ENCODE measurements at places on chromosomes 13 and 19. TPM values are rescaled to one million over a fixed set of nuclear protein-coding genes. Genes with fewer than 3 reads are reported as not detected.

- H3K36me3 ChIP-seq, result peaks cover 30% of the 10 kb centered on the region
- peak overlapping the region; percentile 31 for H3K27ac ChIP-seq
- no peaks in the 10 kb centered on the region for H3K27me3 ChIP-seq
- ATAC-seq, result peak; percentile 57
Measured at GRCh38 chr13:45257638-45258333, 56.9 kb upstream of the KCTD4 start.

Gene OR7C1
- not detected for total RNA-seq

GRCh38 chr13:34303346-34303745, 485.4 kb downstream of the RFC3 start:
- ATAC-seq, result no peak
- H3K27me3 ChIP-seq, result peaks cover 3% of the 10 kb centered on the region
- no peak overlapping the region for H3K27ac ChIP-seq
- H3K4me1 ChIP-seq, result no peaks in the 10 kb centered on the region
- H3K4me3 ChIP-seq, result no peak overlapping the region
- no peaks in the 10 kb centered on the region for H3K36me3 ChIP-seq

- peaks cover 23% of the 10 kb centered on the region for H3K36me3 ChIP-seq
- H3K27ac ChIP-seq, result peak overlapping the region; percentile 99
- H3K4me3 ChIP-seq, result peak overlapping the region; percentile 99
- peaks cover 32% of the 10 kb centered on the region for H3K4me1 ChIP-seq
- ATAC-seq, result no peak
Measured at GRCh38 chr13:27446986-27447583, 3.3 kb downstream of the MTIF3 start.

- no peaks in the 10 kb centered on the region for H3K36me3 ChIP-seq
- no peak overlapping the region for H3K4me3 ChIP-seq
- no peak overlapping the region for H3K27ac ChIP-seq
Measured at GRCh38 chr13:60327511-60327910, 69.5 kb upstream of the TDRD3 start.

Gene CYP4F8
- total RNA-seq, result not detected

- H3K4me3 ChIP-seq, result no peak overlapping the region
- H3K27ac ChIP-seq, result no peak overlapping the region
- peaks cover 38% of the 10 kb centered on the region for H3K36me3 ChIP-seq
- H3K4me1 ChIP-seq, result peaks cover 5% of the 10 kb centered on the region
Measured at GRCh38 chr19:38399081-38399480, 3.8 kb upstream of the FAM98C start.

GRCh38 chr13:40666933-40667621, 636 bp upstream of the FOXO1 start:
- peak; percentile 28 for ATAC-seq
- no peaks in the 10 kb centered on the region for H3K27me3 ChIP-seq
- H3K27ac ChIP-seq, result peak overlapping the region; percentile 85
- peak overlapping the region; percentile 96 for H3K4me3 ChIP-seq
- peaks cover 31% of the 10 kb centered on the region for H3K36me3 ChIP-seq

Gene ZNF254
- total RNA-seq, result 9.6 TPM

GRCh38 chr19:34232566-34233481, 21.5 kb upstream of the GARRE1 start:
- peaks cover 27% of the 10 kb centered on the region for H3K36me3 ChIP-seq
- no peaks in the 10 kb centered on the region for H3K27me3 ChIP-seq
- ATAC-seq, result peak; percentile 91
- H3K4me3 ChIP-seq, result peak overlapping the region; percentile 69
- H3K27ac ChIP-seq, result peak overlapping the region; percentile 77

- peaks cover 9% of the 10 kb centered on the region for H3K36me3 ChIP-seq
- ATAC-seq, result peak; percentile 23
- no peaks in the 10 kb centered on the region for H3K4me1 ChIP-seq
- H3K4me3 ChIP-seq, result no peak overlapping the region
- no peaks in the 10 kb centered on the region for H3K27me3 ChIP-seq
Measured at GRCh38 chr13:113950451-113951245, 23.2 kb downstream of the C13orf46 start.

DNA sequence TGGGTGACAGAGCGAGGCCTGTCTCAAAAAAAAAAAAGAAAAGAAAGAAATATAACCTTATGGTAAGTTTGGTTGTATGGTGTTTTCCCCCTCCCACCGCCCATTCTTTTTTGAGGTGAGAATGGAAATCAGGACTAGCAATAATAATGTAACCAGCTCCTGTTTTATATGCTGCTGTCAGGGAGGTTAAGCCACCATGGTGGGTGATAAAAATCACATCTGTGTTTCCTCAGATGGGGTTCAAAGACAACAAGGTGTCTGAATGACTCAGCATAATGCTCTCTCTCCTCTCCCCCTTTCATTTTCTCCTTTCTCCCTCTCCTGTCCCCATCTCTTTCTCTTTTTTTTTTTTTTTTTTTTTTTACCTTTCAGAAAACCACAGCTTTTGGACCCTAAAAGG, 28.3 kb upstream of the GARRE1 start:
- H3K27ac ChIP-seq, result peak overlapping the region; percentile 18
- peak overlapping the region; percentile 60 for H3K4me3 ChIP-seq
- H3K36me3 ChIP-seq, result peaks cover 95% of the 10 kb centered on the region
- peak; percentile 85 for ATAC-seq
- H3K4me1 ChIP-seq, result peaks cover 30% of the 10 kb centered on the region

Gene IL17D
- 0.76 TPM for total RNA-seq

DNA sequence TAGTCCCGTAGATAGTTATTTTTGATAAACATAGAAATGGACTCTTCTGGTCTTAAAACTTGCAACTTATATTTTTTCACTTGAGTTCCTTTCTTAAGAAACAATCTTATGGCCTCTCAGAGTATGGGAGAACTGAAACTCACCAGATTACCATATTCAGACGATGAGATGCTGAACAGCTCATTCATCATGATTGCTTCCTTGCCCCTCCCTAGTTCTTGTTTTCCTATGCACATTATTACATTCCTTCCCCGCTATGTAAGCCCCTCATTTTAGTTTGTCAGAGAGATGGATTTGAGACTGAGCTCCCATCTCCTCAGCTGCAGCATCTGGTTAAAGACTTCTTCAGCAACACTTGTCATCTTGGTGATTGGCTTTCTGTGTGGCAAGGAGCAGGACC, 158.5 kb downstream of the SLITRK6 start:
- H3K4me3 ChIP-seq, result no peak overlapping the region
- no peaks in the 10 kb centered on the region for H3K4me1 ChIP-seq
- no peaks in the 10 kb centered on the region for H3K36me3 ChIP-seq
- no peaks in the 10 kb centered on the region for H3K27me3 ChIP-seq
- no peak overlapping the region for H3K27ac ChIP-seq

Gene ZNF471
- 0.91 TPM for total RNA-seq

Gene PSG1
- 0.58 TPM for total RNA-seq

DNA sequence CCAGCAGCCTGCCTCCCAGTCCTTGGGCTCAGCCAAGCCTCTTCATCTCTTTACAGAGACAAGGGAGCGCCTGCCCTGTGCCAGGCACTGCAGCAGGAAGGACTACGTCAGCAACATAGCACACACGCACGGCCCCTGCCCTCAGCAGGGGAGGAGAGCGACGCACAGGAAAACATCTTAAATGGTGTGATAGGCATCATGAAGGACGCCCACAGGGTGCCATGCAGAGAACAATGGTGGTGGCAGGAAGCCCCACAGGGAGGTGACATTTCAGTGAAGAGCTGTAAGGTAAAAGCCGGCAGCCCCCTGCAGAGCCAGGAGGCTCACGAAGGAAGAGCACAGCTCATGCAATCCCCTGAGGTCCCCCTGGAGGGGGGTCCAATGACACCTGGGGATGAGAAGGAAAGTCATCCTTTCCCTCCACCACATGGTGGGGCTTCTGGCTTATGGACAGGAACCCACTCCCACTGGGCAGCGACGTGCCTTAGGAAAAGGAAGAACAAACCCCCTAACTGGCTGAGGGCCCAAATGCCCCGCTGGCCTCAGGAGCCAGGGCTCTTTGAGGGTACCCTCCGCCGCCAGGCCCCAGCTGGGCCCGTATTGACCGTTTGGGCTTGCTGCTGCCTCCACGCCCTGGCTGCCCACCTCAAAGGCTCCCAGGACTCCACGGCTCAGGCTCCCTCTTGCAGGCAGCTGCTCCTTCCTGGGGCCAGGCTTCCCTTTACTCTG, 37.3 kb upstream of the C13orf42 start:
- ATAC-seq, result peak; percentile 26
- H3K36me3 ChIP-seq, result no peaks in the 10 kb centered on the region
- H3K4me3 ChIP-seq, result no peak overlapping the region
- H3K27ac ChIP-seq, result no peak overlapping the region

DNA sequence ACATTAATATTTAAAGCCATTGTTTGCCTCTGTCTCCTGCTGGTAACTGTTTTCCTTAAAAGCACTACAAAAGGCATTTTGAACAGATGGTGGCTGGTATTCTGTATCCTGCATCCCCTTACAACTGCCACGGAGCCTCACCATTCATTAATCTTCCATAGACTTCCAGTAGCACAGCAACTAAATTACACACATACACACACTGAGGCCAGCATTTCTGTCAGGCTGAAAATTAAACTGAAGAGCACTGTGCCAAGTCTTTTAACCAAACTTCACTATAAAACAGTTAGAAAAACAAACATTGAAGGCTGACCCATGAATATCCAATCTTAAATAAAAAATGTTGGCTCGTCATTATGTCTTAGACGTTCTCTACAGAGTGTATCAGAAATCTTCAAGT, 697.8 kb downstream of the DACH1 start:
- no peak overlapping the region for H3K4me3 ChIP-seq
- no peak for ATAC-seq
- no peaks in the 10 kb centered on the region for H3K4me1 ChIP-seq
- H3K27ac ChIP-seq, result no peak overlapping the region
- H3K36me3 ChIP-seq, result no peaks in the 10 kb centered on the region

Gene LRG1
- 0.53 TPM for total RNA-seq

DNA sequence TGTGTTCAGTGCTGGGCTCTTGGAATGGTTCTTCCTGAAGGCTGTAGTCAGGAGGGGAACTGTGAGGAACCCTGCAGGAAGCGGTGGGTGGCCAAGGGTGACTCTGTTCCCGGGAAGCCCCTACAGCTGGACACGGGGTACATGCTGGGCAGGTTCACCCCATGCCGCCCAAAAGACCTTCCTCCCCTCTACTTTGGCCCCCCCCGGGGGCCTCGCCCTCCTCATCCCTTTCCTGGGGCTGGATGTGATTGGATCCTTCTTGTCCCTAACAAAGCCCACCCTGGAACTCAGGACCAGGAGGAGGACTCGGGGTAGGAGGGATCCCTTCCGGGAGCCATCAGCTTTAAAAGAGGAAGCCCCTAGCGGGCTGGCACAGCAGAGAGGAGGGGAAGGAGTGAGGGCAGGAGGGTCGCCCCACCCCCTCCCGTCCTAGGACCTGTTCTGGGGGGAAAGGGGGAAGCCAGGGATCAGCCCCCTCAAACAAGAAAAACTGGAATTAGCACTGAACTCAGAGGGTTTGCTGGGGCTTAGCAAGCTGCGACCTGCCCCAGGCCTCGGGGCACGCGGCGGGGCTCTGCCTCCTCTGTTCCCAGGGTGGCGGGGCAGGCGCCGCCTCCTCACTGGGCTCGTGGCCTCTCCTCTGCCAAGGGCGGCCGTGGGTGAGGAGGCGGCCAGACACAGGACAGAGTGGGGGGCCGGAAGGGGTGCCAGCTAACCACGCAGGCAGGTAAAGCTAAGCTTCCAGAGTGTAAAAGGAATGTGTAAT, 4.0 kb downstream of the CEBPA start:
- H3K27me3 ChIP-seq, result peaks cover 14% of the 10 kb centered on the region
- no peak overlapping the region for H3K27ac ChIP-seq
- no peak overlapping the region for H3K4me3 ChIP-seq
- ATAC-seq, result no peak
- no peaks in the 10 kb centered on the region for H3K36me3 ChIP-seq
- H3K4me1 ChIP-seq, result no peaks in the 10 kb centered on the region

Gene GPR12
- not detected for total RNA-seq

DNA sequence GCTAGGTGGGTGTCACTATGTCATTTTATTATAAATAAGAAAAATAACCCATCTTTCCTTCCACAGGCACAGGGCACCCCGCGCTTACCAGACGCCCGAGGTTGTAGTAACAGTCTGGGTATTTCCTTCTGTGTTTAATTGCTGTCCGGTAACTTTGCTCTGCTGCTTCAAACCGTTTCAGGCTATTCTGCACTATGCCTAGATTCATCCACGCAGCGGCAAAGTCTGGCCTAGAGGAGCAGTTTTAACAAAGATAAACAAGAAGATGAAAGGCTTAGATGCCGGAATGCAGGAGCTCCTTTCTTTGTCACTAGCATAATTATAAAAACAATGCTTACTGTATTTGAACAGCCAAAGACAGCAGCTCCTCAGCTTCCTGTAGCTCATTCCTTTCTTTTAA, 36.9 kb upstream of the GGACT start:
- H3K27me3 ChIP-seq, result no peaks in the 10 kb centered on the region
- H3K27ac ChIP-seq, result no peak overlapping the region
- H3K36me3 ChIP-seq, result peaks cover 74% of the 10 kb centered on the region
- ATAC-seq, result no peak
- H3K4me3 ChIP-seq, result no peak overlapping the region
- H3K4me1 ChIP-seq, result no peaks in the 10 kb centered on the region

DNA sequence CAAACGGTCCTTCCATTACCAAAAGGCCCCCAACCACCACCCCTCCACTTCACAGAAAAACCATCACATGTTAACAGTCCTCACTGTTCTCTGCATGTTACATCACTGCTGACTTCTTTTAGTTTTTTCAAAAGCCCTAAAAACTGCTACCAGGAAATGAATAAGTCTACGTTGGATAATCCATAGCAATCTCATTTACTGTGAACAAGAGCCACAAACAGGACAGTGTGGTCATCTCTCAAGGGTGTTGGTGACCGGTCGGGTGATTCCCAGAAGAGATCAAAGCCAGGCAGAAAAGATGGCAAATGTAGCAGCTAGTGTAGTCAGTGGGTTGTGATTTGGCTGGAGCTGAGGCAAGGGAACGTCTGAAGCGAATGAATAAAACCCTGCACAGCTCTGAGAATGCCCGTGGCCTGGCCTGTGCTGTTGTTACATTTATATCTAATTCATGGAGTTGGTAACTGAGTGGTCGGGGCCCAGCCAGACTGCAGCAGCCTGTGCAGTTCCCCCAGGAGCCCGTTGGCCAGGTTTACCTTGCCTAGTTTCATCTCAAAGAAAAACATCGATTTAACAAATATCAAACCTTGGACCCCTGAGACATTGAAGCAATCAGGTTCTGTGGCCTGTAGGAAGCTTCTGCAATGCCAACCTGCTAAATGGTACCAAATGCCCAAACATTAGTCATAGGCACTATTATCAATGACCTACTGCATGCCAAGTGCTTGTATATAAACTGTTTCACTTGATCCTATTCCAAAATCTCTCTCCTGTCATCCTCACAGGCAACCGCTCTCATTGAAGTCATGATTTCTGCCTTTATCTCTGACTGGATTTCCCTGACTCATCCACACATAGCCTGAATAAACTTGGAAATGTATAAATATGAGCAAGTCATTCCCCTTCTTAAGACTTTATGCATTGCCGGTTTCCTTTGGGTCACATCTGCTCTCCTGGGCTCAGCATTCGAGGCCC, 153.8 kb upstream of the SERP2 start:
- no peak for ATAC-seq
- no peak overlapping the region for H3K4me3 ChIP-seq

- peak; percentile 40 for ATAC-seq
- H3K4me1 ChIP-seq, result no peaks in the 10 kb centered on the region
- no peaks in the 10 kb centered on the region for H3K27me3 ChIP-seq
- H3K4me3 ChIP-seq, result peak overlapping the region; percentile 25
- no peak overlapping the region for H3K27ac ChIP-seq
- H3K36me3 ChIP-seq, result no peaks in the 10 kb centered on the region
Measured at GRCh38 chr19:34838753-34839431, 65.9 kb upstream of the ZNF599 start.

GRCh38 chr13:42836930-42837690, 55.7 kb downstream of the FAM216B start:
- H3K4me3 ChIP-seq, result no peak overlapping the region
- H3K27ac ChIP-seq, result no peak overlapping the region
- H3K4me1 ChIP-seq, result peaks cover 6% of the 10 kb centered on the region
- no peaks in the 10 kb centered on the region for H3K36me3 ChIP-seq
- ATAC-seq, result no peak
- peaks cover 10% of the 10 kb centered on the region for H3K27me3 ChIP-seq

Data from activated T-helper 17 cell treated with anti-CD3 and anti-CD28 coated beads, Interleukin-2, amount 50 U/mL, for 72 hours (primary cell).